ENCODE measurements at places on chromosomes 6 and 20.
A peak's percentile ranks its signal among the peaks of the same experiment; 100 is the strongest.

- DNase-seq = peak; percentile 69
Observed at GRCh38 chr6:117496383-117496990, 14.0 kb downstream of the DCBLD1 start.

GRCh38 chr6:3323148-3323547 lies 64.4 kb downstream of the PSMG4 start:
- DNase-seq = no peak

DNA sequence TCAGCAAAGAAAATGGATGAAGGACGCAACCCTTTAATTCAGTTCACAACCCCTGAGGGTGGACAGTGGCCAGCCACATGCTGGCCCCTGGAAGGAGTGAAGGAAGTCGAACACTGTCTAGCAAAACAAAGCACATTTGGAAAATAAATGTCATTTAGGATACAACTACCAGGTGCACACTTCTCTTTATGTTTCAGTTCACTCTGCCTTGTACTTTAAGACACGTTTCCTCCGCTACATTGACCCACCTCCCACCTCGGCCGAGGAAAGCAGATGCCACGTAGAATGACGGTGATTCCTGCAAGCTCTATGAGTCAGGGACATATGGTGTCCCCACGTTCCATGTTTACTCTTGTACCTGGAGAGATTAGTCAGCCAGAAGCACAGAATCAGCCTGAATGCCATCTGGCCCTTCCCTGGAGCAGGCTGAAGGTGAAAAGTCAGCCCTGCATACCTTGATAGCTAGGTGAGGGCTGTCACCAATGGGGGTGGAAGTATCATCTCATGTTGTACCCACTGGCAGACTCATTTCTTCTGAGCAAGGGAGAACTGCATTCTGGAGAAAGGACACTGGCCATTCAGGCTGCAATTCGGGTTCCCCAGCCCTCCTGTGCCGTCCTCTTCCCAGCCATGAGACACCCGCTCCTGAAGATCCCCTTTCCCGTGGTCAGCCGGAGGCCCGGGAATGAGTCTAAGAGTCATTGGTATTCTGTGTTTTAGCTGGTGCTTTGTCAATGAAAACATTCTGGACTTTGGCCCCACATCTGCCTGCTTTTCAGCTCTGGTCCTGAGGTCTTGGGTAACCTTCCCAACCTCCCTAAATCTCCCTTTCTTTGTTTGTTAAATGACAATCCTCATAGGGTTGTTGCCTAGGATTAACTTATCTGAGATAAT lies 60.6 kb downstream of the FOXA2 start:
- DNase-seq = no peak

DNA sequence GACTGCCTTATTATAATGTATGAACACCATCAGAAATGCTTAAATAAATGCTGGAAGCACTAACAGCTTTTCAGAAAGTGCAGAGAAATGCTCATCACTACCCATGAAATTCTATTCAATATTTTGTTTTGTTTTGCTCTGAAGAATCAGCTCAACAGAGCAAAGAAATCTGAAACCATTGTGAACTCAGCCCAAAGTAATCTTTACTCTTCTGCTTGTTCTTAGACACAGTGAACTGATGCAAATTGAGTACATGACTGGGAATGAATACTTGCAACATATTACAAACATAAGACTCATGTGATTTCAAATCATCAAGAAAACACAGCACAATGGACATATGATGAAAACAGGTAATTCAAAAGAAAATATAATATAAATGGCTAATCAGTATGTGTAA lies 404.6 kb upstream of the OPRM1 start:
- DNase-seq = no peak

DNA sequence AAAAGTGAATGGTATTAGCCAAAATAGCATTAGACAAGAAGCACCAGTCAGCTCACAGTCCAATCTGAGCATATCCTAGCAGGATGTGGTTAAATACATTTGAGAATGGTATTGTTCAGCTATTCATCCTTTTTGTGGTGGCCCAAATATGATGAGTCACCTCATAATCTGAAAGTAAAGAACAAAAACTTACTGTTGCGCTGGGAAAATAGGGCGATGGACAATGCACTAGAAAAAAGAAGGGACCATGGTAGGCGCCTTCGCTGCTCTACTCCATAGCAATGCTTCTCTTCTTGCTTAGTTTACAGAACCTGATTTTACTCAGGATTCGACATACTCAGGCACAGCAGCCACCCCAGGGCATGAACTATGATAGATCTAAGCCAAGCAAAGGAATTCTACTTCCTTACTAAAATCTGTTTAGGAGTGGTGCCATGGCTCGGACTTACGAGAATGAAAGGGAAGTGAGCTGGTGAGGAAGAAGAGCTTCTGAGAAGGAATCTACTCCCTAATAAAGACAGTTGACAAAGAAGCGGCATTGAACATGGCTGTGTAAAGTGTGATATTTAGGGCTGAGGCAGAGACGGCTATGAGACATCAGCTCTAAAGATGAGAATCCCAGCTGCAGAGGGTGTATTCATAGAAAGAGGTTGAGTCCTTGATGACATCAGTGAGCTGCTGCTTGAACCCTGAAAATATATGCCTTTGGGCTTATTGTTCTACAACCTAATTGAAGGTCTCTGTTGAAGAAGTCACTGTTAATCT lies 16.6 kb upstream of the FBXO9 start:
- DNase-seq = peak; percentile 87

GRCh38 chr20:50713657-50714101 lies 17.7 kb upstream of the PARD6B start:
- DNase-seq = peak; percentile 65

GRCh38 chr6:129621252-129621651 lies 88.7 kb downstream of the ARHGAP18 start:
- DNase-seq = no peak
